ENCODE measurements at places on chromosomes 1 and 21.

DNA sequence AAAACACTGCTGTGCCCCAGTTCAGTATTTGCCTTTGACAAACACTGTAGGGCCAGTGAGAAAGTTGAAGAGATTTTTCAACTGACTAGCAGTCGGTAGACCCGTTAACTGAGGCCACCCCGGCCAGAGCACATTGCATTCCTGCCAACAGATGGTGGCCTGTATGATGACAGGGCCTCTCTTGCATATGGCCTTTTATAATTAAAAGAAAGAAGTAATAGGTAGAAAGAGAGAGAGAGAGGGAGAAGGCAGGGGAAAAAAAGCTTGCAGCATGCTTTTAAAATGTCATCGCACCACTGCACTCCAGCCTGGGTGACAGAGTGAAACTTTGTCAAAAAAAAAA lies 4.7 kb upstream of the C1orf174 start:
- DNase-seq = no peak

DNA sequence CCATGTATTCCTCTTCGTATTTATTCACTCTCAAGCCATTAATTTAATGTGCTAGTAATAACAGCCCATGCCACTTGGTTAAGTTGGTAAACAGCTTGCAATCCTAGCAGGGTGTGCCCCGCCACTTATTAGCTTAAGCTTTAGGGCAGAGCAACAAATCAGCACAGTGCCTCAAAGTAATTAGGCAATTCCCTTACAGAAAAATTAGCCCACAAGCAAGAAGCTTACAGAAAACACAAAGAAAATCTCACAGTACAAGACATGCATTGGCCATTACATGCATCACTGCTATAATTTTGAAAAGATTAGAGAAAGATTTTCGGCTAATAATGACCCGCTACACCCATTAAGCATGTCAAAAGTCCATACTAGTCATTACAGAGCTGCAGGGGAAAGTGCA lies 47.6 kb downstream of the TGFB2 start:
- no peak for DNase-seq

- no peak for DNase-seq
These were observed 495.6 kb upstream of the NEGR1 start for GRCh38 chr1:72777918-72778317.

GRCh38 chr1:88695781-88696180 lies 11.7 kb downstream of the PKN2 start:
- no peak for DNase-seq

- DNase-seq = no peak
These were observed 456 bp upstream of the SMYD2 start for GRCh38 chr1:214280386-214281020.

DNA sequence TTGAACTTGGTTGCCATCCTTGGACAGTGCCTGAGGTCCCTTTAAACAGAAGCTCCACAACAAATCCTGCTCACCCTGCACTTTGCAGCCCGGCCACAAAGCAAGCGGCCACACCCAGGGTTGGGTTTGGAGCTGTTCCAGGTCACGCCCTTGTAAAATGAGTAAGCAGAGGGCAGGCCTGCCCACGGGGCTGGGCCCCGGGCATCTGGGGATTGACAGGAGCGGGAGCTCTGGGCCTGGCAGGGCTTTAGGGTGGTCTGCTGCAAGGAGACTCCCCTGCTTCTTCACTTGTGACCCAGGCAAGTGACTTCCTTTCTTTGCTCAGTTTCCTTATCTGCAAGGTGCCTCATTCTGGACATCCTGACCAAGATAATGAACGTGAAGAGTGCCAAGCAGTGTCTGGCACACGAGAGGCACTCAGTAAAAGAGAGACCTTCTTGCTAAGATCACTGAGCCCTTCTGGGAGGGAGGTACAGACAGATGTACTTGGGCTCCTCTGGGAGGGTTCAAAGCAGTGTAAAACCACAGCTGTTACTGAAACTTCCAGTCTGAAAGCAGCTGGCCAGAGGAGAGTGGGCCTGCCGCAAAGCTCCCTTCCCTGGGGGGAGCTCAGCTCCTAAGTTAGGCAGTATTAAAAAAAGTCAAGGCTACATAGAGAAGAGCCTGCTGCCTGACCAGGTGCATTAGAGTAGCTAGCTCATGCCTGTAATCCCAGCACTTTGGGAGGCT lies 2.6 kb downstream of the E2F2 start:
- DNase-seq = no peak

- DNase-seq = no peak
These were observed 1.5 kb downstream of the GCLM start for GRCh38 chr1:93907718-93908117.

GRCh38 chr1:78319603-78320002 lies 171.2 kb upstream of the PTGFR start:
- DNase-seq = no peak

DNA sequence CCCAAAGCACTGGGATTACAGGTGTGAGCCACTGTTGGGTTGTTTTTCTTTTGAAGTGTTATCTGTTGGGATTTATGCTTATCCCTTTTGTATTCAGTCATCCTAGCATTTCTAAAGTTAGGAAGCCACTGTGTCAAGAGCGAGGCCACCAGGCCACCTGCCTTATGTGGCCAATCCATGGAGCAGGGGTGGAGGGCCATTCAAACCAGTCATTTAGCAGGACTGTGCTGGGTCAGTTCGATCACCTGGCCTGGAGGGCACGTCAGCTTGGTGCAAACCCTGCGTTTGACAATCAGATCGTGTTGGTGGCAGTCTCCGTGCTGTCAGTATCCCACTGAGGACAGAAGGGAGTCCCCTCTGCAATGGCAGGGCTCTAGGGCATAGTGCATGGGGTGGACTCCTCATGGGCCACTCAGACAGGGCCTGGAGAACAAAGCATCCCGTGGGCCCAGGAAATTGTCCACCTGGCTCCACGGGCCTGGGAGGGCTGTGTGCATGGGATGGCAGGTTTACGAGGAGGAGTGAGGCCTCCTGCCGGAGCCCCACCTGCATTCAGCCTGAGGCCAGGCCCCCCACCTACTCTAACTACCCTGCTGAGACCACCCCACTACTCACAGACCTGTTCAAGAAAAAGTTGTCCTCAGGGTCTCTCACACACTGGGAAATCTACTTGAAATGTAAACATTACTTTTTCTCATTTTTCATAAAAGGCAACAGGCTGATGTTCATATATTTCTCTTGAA lies 242.3 kb downstream of the SDCCAG8 start:
- no peak for DNase-seq

GRCh38 chr1:215517441-215517891 lies 49.6 kb upstream of the KCTD3 start:
- DNase-seq = no peak

DNA sequence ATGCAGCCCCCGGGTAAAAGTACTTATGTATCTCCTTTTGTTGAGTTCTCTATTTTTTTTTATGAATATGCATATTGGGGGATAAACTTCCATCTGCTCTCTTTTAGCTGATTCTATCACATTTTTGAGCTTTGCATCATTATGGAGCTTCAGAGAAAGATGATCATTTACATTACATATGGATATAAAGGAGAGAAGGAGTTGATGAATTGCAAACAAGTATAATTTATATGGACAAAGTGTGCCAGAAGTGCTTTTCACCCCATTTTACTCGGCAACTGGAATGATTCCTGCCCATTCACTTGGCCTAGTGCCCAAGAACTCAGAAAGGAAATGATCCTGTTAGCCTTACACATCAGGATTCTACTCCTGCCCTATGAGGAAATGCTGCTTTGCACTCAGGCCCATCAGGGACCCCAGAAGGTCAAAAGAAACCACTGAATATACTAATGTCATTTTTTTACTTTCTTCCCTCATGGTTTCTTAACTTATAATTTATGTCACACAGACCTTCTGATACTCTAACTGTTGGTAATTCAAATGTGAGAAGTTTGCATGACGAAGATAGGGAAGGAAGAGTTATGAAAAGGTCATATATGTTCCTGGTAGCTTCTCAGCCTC lies 65.6 kb downstream of the SAMSN1 start:
- DNase-seq = no peak

GRCh38 chr1:175317779-175318178 lies 125.2 kb upstream of the KIAA0040 start:
- DNase-seq = no peak

DNA sequence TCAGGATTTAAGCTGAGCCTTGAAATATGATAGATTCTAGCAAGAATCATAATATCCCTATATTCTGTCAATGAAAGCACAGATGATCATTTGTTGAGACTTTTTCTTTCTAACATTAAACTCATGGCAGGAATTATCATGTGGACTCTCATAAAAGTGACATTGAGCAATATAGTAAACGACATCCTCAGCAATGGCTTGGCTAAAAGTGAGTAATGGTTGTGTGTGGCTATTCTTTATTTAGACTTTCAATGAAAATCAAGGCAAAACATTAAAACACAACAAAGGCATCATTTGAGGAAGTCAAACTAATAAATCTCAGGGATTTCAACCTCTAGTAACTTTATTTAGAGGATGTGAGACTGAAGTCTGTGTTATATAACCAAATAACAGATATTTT lies 257.8 kb upstream of the ADGRL4 start:
- DNase-seq = no peak

DNA sequence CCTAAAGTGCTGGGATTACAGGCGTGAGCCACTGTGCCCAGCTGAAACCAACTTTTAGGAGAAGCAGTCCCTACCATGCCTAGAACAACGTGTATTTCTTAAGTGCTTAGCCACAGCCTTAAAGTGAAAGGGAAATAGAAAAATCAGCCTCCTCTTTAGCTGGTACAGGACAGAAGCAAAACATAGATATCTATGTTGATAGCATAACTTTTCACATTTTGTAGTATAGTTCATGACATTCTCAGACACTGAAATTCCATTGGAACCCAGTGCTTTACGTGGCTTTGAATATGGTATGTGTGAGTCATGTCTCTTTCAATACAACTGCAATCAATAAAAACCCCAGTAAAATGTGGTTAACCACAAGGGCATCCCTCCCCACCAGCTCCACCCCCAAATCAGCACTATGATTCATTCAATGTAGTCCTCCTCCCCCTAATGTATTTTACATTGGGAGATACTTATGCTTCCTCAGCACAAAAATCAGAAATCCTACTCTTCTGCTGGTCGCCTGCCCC lies 32.1 kb downstream of the TGFB2 start:
- DNase-seq = no peak

GRCh38 chr1:232381394-232382100 lies 248.4 kb downstream of the SIPA1L2 start:
- no peak for DNase-seq

- no peak for DNase-seq
These were observed 16.7 kb downstream of the LURAP1 start for GRCh38 chr1:46219551-46220520.

- DNase-seq = no peak
These were observed 2.8 kb downstream of the PRRX1 start for GRCh38 chr1:170666541-170667254.

DNA sequence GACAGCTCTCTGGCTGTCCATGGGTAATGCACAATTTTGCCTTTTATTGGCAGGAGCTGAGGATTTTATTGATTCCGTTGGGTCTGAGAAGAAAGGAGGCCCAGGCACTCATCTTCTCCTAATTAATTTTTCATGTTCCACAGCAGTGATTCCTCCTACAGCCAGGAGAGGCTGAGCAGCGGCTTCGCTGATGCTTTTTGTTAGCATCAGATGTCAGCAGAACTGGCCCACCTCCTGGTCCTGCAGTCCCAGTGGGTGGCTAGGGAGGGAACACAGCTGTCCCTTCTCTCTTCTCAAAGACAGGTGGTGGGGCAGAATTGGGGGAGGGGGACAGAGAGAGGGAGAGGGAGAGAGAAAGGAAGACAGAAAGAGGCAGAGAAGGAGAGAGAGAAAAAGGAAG lies 5.7 kb downstream of the MT1HL1 start:
- DNase-seq = no peak

GRCh38 chr1:156921053-156921529 lies 659 bp downstream of the LRRC71 start:
- no peak for DNase-seq

DNA sequence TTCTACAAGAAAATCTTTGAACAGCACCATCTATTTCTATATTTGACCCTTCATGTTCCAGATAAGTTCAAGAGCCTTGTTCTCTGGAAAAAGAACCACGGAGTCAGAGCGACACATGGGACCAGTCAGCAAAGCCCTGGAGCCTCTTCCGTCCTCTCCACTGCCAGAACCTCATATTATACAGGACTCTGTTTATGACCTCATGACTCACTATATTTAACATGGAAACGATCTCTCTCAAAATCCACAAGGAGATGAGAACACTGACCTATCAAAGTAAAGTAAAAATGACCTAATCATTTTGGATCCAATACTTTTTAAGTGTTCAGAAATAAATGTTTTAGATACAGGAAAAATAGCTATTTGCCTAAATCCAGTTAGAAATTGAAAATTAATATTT lies 124.6 kb upstream of the KRTAP19-8 start:
- DNase-seq = no peak

DNA sequence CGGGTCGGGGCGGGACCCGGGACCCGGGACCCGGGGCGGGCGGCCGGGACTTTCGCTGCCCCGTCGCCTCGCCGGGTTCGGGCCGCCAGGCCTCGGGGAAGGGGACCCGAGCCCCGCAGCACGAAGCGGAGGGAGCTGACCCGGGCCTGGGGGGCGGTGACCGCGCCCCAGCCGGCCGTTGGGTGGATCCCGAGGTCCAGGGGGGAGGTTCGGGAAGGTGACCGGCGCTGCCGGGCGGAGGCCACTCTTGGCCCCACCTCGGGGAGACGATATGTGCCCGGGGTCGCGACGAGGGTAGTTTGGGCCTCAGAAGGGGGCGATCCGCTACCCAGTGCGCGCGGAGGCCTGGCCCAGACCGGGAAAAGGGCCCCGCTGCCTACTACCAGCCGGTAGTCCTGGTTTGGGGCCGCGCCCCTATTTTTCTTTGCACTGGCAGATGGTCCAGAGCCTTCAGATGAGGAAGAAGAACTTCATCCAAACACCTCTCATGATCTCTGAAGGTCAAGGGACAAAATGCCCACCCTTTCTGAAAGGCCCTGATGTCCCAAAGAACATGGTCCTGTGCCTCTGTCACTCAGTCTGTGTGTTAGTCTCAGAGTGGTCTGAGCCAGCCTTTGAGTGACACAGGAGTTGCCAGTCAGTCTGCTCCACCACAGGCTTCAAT lies 766 bp downstream of the AGO4 start:
- no peak for DNase-seq

GRCh38 chr1:8430476-8430875 lies 112.6 kb downstream of the SLC45A1 start:
- no peak for DNase-seq

DNA sequence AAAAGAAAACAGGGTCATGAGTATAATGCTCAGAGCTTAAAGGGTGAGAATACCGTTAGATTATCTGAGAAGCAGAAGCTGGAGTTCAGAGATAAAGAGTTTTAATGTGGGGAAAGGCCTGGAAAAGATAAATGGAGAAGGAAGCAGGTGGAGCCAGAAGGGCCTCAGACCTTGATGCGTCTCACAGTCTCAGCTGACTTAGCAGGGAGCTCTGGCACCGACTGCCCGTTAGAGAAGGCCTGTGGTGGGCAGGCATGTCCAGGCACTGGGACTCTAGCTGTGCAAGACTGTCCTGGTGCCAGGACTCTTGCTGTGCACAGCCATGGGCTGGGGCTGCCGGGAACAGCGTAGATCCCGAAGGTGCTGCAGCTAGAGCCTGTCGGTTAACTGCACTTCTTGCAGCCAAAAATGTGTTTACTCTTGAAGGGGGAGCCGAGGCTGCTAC lies 3.8 kb upstream of the SLAMF9 start:
- no peak for DNase-seq

GRCh38 chr1:34266127-34266951 lies 89.6 kb downstream of the C1orf94 start:
- DNase-seq = no peak

- no peak for DNase-seq
These were observed 34.4 kb upstream of the TENT5C start for GRCh38 chr1:117571496-117571895.

GRCh38 chr1:241225741-241226140 lies 131.3 kb downstream of the RGS7 start:
- no peak for DNase-seq

GRCh38 chr1:25831569-25832196 lies 11.9 kb downstream of the MTFR1L start:
- no peak for DNase-seq
